ENCODE measurements at places on chromosomes 1 and 21.
A peak's percentile ranks its signal among the peaks of the same experiment; 100 is the strongest.

GRCh38 chr1:113875714-113876113 lies 4.2 kb upstream of the PTPN22 start:
- DNase-seq = no peak
- no peak overlapping the region for H3K4me3 ChIP-seq
- H3K4me1 ChIP-seq = peaks cover 4% of the 10 kb centered on the region
- H3K27ac ChIP-seq = no peak overlapping the region

DNA sequence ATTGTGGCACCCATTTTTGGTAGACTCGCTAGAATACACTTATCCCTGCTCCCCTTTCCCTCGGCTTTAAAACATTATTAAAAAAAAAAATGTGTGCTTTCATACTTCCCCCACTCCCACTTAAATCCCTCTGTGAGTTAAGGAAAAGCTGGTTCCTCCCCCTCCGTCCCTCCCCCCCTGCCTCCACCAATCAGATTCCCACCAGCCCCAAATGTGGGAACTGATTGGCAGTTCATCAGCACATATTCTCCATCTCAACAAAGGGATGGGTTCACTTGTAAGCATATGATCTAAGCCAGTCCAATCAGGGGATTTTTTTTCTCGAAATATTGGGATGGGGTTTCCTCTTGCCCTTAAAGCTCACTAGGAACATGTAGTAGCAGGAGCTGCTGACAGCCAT lies 10.8 kb upstream of the FYB2 start:
- H3K4me1 ChIP-seq = peaks cover 9% of the 10 kb centered on the region
- DNase-seq = no peak
- no peaks in the 10 kb centered on the region for H3K36me3 ChIP-seq
- no peak overlapping the region for H3K27ac ChIP-seq

- no peak overlapping the region for H3K4me3 ChIP-seq
- H3K27me3 ChIP-seq = no peaks in the 10 kb centered on the region
- no peak for DNase-seq
- H3K27ac ChIP-seq = no peak overlapping the region
Observed at GRCh38 chr1:1371364-1371745, 3.7 kb downstream of the AURKAIP1 start.

- DNase-seq = no peak
- no peak overlapping the region for H3K27ac ChIP-seq
- no peaks in the 10 kb centered on the region for H3K27me3 ChIP-seq
Observed at GRCh38 chr1:162215902-162216301, 146.4 kb downstream of the NOS1AP start.

DNA sequence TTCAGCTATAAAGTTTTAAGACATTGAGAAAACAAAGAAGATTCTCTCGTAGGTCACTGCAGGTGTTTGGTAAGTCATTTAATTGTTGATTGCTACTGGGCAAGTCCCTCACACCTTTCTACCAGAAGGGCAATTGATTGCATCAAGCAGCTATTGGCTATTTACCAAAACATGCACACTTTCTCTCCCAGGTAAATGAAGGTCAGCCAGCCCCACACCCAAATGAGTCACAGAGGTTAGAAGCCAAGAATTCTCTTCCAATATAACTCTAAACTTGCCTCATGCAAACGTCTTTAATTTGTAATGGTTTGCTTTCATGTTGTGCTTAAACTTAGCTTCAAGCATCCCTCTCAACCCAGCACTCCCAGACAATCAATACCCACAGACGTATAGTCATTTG lies 475.3 kb upstream of the ADGRL2 start:
- H3K27ac ChIP-seq = no peak overlapping the region
- H3K4me1 ChIP-seq = peaks cover 8% of the 10 kb centered on the region
- no peak for DNase-seq
- H3K27me3 ChIP-seq = no peaks in the 10 kb centered on the region
- no peaks in the 10 kb centered on the region for H3K36me3 ChIP-seq

GRCh38 chr1:54453022-54453421 lies 46.8 kb upstream of the SSBP3 start:
- H3K36me3 ChIP-seq = no peaks in the 10 kb centered on the region
- no peak overlapping the region for H3K27ac ChIP-seq
- no peaks in the 10 kb centered on the region for H3K4me1 ChIP-seq
- no peaks in the 10 kb centered on the region for H3K27me3 ChIP-seq

DNA sequence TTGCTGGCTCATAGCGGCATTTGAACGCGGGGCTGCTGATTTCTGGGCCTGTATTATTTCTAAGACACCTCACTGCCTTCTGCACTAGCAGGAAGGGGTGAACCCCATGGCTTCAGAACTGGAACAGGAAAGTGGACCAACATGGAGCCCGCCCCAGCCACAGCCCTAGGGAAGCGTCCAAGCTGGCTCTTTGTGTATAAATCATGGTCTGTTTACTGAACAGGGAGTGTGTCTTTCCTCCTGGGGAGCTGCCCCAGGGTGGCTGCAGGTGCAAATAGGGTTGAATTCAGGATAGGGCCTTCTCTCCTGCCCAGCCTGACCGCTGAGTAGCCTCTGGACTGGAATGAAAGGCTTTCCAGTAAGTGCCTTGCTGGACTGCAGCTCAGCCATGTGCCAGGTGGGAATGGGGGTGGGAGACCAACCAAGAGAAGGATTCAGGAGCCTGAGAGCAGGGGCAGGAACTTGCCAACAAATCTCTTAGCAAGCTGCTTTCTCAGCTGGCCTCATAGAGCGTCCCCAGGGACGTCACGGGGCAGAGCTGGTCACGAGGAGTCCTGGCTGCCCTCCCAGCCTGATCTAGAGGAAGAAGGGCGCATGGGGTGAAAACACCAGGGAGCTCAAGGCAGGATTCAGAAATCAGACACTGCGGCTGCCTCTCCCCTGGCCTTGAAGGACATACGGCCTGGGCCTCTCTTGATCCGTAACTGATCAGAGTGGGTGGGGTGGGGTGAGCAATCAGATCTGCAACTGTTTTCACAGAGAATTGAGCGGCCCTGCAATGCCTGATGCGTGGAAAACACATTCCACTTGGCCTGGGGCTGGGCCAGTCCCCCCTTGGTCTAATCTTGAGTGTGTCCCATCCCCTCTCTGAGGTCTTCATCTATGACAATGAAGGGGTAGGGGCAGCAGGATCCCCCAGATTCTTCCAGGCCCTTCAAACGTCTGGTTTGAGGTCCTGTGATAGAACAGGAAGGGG lies 56.5 kb upstream of the SELENON start:
- H3K27me3 ChIP-seq = no peaks in the 10 kb centered on the region
- H3K27ac ChIP-seq = no peak overlapping the region
- peak; percentile 36 for DNase-seq
- no peak overlapping the region for H3K4me3 ChIP-seq
- H3K4me1 ChIP-seq = no peaks in the 10 kb centered on the region

DNA sequence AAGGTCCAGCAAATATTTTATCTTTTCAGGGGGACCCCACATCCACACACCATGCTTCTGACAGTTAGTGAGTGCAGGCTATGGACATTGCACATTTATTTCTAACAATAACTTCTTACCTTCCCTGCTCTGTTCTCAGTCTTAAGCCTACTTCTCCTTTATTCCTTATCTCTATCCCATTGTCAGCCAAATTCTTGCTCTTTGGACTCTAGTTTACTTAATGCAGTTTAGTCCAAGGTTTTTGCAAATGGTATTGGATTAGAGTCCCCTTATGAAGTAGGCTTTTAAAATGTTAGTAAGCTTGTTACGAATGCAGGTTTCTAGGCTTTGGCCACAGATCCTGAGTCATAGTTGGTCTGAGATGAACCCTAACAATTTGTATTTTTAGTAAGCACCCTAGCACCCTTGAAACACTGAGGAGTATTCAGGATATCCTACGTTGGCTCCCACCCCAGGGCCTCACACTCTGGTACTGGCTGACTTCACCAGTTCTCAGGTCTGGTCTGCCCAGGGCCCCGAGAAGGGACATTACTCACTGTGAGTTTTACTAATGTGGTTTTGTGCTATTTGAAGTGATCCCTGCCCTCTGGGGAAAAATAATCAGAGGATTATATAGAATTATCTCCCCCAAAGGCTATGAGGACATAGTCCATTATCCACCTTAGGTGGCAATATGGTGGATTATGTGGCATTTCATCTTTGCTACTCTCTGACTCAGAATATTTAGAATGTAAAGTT lies 239.5 kb downstream of the TGFB2 start:
- peaks cover 8% of the 10 kb centered on the region for H3K4me1 ChIP-seq
- no peak overlapping the region for H3K4me3 ChIP-seq
- H3K27ac ChIP-seq = peak overlapping the region; percentile 58
- no peaks in the 10 kb centered on the region for H3K36me3 ChIP-seq

Data from RWPE2 (cell line).